ENCODE measurements at places on chromosomes 16 and 17.

DNA sequence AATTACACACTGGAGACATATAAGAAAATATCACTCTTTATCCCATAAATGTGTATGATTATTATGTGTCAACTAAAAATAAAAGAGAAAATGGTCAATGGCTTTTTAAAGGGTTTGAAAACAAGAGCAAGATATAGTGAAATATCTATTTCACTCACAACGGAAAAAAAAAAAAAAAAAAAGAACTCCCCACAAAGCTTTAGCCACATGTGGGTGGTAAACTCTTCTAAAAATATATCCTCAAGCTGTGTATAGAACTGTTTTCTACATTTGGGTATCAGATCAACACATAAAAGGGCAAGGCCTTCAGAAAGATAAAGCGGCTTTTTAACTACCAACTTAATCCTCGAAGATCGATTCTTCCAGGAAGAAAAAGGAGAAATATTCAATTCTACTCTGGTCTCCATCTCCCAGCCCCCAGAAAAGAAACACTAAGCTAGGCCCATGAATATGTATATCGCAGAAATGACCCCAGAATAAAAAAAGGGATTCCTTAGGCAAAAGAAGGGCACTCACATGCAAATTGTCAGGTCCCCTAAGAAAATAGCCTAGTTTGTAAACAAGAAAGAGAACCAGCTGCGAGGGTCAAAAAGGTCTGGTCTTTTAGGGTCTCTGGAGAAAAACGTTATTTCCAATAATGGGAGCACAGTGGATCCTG, 4.4 kb downstream of the LITAF start:
- no peak for DNase-seq

DNA sequence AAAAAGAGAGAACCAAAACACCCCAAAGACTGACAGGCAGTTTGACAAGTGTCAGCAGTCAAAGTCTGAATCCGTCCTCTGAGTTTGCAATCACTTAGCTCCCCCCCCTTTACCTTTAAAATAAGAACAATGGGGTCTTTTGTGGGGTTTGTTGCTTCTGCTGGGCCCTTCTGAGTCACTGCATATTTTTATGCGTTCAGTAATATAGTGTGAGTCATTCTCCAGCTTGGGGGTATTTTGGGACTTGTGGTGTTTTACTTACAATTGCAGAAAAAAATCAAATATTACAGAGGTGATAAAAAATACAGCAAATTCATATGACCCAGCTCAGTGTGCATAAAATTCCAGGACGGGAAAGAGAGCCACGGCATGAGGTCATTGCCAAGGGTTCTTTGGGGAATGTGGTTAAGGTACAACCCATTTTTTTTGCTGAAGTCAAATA, 120.1 kb downstream of the CYLD start:
- no peak for DNase-seq

GRCh38 chr17:8091033-8091687, 3.6 kb upstream of the ALOX12B start:
- no peak for DNase-seq

GRCh38 chr16:26992666-26993349, 73.9 kb upstream of the C16orf82 start:
- no peak for DNase-seq

DNA sequence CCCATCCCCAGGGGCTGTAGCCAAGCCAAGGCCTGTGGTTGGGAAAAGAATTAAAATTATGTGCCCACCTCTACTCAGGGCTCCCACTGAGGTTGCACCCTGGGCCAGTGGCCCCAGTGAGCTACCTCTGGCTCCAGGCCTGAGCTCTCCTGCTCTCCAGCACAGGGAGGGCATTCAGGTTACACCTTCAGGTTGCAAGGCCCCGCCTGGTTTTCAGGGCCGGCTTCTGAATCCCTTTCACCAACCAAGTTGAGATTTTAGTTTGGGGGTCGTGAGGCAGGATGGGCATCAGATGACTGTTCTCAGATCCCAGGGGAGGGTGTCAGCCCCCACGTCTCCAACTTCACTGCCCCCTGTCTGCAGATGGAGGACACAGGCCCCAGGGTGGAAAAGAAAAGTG, 8.0 kb upstream of the KATNB1 start:
- no peak for DNase-seq

GRCh38 chr16:22317625-22318024, 20.4 kb downstream of the POLR3E start:
- no peak for DNase-seq

DNA sequence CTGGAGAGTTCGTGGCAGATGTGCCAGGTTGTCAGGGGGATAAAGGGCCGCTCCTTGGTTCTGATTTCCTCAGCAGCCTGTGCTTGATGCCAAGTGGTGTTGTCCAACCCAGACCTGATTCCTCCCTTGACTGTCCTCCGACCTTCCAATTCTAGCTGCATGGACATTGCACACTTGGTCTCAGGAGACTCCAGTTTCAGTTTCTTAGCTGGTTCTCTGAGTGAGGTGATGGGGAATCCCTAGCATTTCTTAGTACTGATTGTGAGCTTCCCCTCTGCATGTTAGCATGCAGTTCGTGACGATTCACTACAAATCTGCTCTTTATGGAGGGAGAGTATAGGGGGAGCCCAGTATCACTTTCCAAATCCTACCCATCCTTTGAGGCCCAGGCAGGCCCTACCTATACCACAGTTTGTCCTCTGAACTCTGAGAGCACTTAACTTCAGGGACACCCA, 12.4 kb upstream of the CCR7 start:
- no peak for DNase-seq

GRCh38 chr17:76585033-76585648, 519 bp downstream of the ST6GALNAC2 start:
- DNase-seq: no peak

GRCh38 chr16:68577352-68577853, 38.3 kb downstream of the ZFP90 start:
- DNase-seq: no peak

- DNase-seq: no peak
Observed at GRCh38 chr17:62178579-62178978, 113.5 kb upstream of the MED13 start.

GRCh38 chr17:6536053-6536452, 20.3 kb downstream of the PITPNM3 start:
- DNase-seq: no peak

DNA sequence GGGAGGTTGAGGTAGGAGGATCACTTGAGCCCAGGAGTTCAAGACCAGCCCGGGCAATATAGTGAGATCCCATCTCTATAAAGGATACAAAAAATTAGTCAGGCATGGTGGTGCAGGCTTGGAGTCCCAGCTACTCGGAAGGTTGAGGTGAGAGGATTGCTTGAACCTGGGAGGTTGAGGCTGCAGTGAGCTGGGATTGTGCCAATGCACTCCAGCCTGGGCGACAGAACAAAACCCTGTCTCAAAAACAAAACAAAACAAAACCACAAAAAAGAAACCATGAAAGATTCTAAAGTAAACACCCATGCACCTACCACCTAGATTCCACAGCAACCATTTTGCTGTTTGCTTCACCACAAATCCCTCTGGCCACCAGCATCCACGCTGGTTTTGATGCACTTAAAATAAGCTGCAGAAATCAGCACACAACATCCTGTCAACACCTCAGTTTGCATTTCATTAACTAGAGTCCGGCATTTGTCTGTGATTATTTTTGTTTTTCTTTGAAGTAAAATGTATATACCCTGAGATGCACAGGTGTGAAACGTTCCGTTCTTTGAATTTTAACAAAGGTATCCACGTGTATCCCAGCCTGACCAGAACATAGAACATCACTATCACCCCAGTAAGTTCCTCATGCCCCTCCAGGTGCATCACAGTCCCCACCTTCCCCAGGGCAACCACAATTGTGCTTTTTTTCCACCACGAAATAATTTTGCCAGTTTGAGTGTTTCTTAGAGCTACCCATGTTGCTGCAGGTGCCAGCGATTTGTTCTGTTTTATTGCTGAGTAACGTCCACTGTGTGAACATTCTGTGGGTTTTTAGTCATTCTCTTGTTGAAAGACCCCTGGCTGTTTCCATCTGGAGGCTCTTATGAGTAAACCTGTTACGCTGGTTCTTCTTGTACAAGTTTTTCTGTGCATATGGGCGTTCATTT, 191.5 kb downstream of the SEC14L1 start:
- no peak for DNase-seq

DNA sequence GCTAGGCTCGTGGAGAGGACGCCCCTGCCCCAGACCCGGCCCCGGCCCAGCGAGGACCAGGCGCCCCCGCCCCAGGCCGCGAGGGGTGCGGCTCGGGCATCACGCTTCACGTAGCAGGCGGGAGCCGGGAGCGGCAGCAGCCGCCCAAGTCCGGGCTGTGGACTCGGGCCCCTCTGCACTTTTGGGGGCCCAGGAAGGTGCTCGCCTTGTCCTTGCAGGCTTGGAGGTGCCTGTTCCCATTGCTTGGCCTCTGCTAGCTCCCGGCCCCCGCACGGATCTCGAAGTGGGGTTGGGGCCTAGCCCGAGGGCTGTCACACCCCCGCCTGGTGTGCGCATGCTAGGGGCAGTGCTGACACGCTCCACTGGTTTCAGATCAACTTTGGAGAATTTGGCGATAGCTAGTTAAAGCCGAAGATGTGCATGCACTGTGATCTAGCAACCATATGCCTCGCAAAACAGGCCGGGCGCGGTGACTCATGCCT, 55.7 kb downstream of the WSB1 start:
- no peak for DNase-seq

DNA sequence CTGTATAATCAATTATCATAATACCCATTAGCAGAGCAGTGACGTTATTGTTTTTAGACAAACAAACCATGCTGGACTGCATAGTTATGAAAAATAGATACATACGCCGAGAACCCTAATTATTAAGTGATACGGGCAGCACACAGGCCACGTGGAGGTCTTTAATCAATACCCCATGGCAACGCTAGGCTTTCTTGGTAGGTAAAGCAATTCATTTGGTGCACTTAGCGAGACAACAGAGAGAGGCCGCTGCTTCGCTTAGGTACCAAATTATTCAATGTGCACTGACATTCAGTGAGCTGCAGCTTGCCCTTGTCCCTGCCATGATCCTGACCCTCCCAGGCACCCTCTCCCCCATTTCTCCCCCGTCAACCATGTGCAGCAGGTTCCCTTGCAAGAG, 12.9 kb downstream of the SALL1 start:
- no peak for DNase-seq

- no peak for DNase-seq
Observed at GRCh38 chr16:55736671-55737070, 80.9 kb downstream of the SLC6A2 start.

DNA sequence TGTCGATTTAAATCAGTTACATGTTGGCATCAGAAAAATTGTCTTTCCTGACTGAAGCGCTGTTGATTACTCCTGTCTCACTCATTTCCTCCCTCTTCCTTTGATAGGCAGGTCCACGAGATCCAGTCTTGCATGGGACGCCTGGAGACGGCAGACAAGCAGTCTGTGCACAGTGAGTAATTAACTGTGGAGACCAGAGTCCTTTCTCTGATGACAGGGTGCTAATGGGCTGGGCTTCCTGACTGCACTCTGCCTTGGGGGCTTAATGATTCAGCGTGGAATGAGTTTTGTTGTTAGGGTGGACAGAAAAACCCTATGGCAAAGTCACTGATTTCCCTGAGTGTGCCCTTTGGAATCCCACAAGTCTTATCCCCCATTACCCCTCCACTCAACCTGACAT, 6.5 kb downstream of the GOSR2 start:
- no peak for DNase-seq

- no peak for DNase-seq
Observed at GRCh38 chr17:38717139-38717745, 12.2 kb downstream of the MLLT6 start.

DNA sequence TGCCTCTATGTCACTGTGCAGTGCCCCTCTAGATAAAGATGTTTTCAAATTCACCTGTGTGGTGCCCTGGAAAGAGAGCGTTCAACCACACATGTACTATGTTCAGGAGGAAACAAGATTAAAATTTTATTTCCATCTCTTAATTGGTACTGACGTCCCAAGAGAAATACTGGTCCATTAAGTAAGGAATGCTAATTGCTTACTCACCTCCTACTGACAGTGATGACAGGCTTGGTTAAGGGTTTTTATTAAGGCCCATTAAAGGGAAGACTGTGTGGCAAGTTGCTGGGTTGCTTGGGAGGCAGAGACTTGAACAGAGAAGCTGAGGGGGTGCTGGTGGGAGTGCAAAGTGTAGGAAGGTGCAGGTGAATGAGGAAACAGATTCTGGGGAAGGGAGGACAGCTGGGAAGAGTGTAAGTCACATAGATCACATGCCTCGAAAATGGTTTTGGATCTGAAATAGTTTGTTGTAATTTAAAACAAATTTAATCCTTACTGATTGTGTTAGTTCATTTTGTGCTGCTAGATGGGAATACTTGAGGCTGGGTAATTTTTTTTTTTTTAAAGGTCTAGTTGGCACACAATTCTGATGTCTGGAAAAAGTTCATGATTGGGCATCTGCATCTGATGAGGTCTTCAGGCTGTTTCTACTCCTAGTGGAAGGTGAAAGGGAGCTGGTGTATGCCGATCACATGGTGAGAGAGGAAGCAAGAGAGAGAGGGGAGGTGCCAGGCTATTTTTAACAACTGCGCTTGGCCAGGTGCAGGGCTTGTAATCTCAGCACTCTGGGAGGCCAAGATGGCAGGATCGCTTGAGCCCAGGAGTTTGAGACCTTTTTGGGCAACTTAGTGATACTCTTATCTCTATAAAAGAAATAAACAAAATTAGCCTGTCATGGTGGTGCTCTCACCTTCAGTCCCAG, 140.5 kb downstream of the CACNG3 start:
- no peak for DNase-seq

- DNase-seq: no peak
Observed at GRCh38 chr16:12123462-12123861, 146.9 kb downstream of the SNX29 start.

DNA sequence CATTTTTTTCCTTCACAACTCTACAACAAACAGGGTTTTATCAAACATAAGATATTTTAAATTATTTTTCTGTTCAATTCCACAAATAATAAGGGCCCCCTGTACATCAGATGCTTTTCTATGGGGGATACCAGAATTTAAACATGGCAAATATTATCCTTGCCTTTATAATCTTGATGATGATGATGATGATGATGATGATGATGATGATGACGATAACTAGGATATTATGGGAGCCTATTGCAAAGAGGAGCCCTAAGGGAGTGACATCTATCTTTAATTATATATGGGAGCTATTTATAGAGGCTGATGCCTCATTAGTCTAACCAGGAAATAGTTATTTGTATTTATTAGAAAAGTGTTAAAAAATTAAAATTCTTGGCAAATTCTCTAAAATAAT, 6.8 kb downstream of the MEIOC start:
- no peak for DNase-seq

GRCh38 chr17:42230225-42230624, 35.9 kb upstream of the GHDC start:
- DNase-seq: no peak

DNA sequence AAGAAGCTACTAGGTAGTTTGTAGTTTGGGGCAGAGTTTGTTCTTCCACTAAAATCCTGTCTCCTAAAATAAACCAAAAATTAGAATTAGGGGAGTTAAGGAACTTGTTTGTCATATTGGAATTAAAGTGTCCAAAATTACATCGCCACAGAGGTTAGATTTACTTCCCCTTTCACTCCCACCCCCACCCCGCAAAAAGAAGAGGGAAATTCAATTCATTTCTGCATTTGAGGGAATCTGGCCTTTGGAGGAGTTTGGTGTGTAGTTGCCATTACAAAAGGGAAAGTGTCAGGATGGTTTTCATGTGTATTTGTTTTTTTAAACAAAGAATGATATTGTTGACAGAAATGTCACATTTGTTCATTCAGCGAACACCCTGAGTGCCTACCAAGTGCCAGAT, 5.8 kb downstream of the TMEM97 start:
- DNase-seq: no peak

GRCh38 chr17:59296190-59296589, 35.3 kb upstream of the YPEL2 start:
- DNase-seq: no peak

- no peak for DNase-seq
Observed at GRCh38 chr16:72517154-72517553, 345.2 kb upstream of the PMFBP1 start.

Data from NCI-H187 treated with DMSO at 0.1 percent for 48 hours (cell line).